ENCODE measurements at places on chromosomes 6 and 20.

DNA sequence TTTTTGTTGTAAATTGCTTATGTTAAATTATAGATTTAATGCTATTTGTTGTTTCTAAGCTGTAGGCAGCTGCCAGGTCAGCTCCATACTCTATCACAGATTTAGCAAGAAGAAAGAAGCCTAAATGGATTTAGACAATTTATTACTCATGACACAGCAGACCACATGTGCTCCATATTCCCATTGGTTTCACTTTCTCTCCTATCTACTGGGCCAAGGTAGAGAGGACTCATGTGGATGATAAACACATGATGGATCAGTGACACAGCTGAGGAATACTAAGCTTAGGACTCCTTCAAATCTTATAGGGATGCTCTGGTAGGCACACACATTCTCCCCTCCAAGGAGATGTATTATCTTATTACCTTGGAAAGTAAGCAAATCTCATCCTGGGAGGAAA is 553.0 kb upstream of the ADGRB3 start:
- DNase-seq: peak; percentile 3

- DNase-seq: no peak
Measured at GRCh38 chr6:36519352-36519751, 27.9 kb downstream of the STK38 start.

- DNase-seq: no peak
Measured at GRCh38 chr20:33644313-33645071, 17.6 kb upstream of the C20orf144 start.

GRCh38 chr6:74931558-74931957 is 274.3 kb downstream of the COL12A1 start:
- DNase-seq: peak; percentile 85

- DNase-seq: no peak
Measured at GRCh38 chr6:25418454-25419052, 139.4 kb downstream of the CARMIL1 start.

Data from astrocyte of the spinal cord (primary cell).